ENCODE measurements at places on chromosomes 1 and 21.

DNA sequence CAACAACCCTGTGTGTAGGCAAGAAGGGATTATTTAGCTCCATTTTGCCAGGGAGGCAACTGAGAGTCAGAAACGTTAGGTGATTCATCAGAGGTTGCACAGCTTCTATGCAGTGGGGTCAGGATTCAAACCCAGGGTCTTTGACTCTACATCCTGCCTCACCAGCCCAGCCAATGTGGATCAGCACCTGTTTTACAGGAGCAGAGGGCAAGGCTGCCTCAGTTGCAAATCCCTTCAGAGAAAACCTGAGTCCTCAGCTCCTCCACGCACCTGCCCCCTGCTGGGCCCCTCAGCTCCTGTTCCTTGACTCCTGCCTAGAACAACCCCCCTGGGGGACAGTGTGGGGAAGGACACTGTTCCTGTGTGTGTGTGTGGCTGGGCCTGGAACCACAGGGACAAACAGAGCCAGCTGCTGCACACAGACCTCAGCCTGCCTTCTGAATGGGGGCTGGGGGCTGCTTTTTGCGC is 61.6 kb downstream of the LRRN2 start:
- no peak for DNase-seq

GRCh38 chr1:55334160-55334559 is 119.0 kb upstream of the USP24 start:
- no peak for DNase-seq

- DNase-seq: no peak
Measured at GRCh38 chr1:228280106-228280901, 72.5 kb downstream of the OBSCN start.

DNA sequence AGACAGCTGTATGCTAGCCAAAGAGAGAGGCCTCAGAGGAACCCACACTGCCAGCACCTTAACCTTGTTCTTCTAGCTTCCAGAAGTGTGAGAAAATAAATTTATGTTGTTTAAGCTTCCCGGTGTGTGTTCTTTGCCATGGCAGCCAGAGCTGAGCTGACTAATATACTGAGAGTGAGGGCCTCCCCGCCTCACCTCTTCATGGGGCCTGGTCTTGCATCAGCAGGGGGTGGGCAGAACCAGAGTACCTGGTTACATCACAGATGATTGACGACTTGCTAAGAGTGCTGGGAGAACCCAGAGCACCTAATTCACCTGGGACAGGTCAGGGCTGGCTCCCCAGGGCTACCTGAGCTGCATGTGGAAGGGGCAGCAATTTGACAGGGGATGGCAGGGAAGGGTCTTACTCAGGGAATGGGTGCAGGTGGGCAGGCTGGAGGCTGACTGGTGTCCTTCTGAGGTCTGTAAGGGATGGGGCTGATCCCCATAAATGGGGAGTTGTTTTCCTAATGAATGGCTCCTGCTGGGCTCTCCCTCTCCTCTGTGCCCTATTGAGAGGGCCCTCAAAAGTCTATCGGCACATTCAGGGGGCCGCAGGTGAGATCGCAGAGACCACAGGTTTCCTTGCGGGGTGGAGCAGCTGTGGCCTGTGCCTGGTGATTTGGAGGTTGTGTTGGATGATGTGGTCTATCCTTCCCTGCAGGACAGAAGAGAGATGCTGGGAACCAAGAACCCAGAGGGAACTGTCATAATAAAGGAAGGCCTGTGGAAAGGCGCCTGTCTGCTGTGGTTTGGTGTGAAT is 60.6 kb upstream of the ETV3 start:
- no peak for DNase-seq

DNA sequence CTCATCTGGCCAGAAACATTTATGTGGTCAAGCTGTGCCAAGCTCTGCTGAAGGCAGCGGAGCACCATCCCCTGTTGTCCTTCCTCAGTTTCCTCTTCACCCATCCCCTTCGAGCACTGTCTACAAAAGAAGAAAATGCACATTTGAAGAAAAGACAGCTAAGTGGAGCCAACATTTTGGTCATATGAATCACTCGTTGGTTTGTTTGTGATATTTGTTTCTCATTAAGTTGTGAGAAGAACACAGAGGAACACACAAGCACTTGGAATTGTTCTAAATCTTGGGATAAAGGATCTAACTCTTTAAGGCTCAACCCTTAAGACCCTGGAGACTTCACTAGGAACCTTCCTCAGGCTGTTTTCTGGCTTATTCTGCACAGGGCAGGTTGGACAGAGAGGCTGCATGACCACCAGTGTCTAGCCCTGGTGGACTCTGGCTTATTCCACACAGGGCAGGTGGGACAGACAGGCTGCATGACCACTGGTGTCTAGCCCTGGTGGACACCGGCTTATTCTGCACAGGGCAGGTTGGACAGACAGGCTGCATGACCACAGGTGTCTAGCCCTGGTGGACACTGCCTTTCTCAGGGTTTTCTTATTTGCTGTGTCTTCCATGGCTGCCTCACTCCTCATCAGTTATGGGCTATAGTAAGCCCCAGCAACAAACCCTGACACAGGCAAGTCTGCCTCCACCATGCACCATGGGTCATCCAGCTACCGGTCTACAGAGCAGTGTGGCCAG is 35.3 kb upstream of the COL6A2 start:
- DNase-seq: no peak

- no peak for DNase-seq
Measured at GRCh38 chr1:163875200-163875926, 553.6 kb downstream of the NUF2 start.

DNA sequence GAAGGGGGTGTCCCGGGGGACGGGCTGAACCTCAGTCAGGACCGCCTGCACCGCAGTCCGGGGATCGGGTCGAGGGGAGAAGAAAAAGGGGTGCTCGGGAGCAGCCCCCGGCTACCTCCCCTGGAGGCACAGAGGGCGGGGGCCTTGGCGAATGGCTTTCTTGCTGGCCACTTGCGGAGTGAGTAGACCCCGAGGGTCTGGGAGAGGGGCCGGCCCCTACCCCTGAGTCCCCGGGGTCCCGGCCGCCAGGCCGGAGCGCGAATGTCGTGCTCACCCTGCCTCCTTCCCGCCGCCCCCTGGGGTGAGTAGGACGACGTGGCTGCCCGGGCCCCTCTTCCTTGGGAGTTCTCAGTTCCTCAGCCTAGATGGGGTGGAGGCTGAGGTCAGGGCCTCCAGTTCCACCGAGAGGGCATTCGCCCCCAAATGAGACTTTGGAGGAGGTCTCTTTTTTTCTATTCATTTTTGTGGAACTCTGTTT is 113.0 kb downstream of the OSBPL9 start:
- DNase-seq: peak; percentile 44

GRCh38 chr1:19272064-19272463 is 16.5 kb downstream of the AKR7A3 start:
- DNase-seq: no peak

DNA sequence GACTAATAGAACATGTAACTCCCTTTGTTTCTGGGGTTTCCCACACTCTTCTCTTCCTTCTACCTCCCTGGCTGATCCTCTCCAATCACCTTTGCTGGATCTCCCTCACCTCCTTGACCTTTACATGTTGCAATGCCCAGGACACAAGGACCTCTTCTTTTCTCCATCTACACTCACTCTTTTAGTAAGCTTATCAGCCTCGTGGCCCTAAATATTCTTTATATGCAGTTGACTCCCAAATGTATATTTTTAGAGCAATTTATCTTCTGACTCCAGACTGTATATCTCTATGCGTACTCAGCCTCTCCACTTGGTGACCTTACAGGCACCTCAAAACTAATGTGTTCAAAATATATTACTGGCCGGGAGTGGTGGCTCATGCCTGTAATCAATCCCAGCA is 18.4 kb upstream of the CLSPN start:
- DNase-seq: no peak

GRCh38 chr1:85372683-85373377 is 92.1 kb downstream of the DDAH1 start:
- DNase-seq: no peak

DNA sequence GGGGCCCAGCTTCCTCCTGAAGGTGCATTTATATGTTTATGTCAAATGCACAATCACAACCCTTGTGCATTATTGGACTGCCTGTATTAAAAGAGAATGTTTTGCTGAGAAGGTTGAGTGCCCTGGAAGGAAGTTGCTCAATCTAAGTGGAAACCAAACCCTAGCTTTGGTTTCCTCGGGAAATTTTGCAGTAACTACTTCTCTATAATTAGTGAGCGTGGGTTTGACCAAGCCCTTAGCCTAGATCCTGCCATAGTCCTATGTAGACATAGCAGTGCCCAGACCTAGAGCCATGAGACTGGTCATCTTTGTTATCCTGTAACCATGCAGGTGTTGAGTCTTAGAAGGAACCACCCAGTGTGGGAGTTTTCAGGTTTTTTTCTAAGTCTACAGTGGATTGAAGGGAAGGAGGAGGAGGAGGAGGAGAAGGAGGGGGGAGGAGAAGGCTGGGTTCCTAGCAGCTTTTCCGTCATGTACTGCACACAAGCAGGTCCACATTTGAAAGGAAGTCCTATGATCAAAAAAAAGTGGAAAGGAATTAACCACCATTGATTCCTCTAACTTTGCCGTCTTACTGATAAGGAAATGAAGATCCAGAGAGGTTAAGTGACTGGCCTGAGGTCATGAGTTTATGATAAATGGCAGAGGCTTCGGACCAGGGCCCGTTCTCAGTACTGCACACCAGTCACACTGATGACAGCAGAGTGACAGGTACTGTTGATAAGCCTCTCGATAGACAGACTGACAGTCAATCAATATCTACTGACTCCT is 72.2 kb upstream of the LYST start:
- DNase-seq: no peak

DNA sequence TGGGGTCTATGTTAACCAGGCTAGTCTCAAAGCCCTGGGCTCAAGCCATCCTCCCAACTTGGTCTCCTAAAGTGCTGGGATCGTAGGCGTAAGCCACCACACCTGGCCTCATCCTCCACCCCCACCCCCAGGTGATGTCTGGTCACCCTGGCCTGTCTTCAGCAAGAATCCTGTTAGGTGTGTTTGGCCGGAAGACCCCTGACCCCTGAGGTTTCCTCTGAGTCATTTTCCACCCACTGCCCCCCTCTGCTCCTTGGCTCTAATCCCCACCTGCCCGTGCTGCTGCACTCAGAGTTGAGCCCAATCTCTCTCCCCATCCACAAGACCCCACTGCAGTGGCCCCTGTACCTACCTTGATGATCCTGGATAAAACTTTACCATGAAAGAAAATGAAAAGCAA is 25.2 kb downstream of the SLC66A1 start:
- no peak for DNase-seq

- DNase-seq: no peak
Measured at GRCh38 chr1:28817133-28817532, 5.2 kb downstream of the OPRD1 start.

- DNase-seq: no peak
Measured at GRCh38 chr1:65703853-65704252, 88.8 kb upstream of the PDE4B start.

DNA sequence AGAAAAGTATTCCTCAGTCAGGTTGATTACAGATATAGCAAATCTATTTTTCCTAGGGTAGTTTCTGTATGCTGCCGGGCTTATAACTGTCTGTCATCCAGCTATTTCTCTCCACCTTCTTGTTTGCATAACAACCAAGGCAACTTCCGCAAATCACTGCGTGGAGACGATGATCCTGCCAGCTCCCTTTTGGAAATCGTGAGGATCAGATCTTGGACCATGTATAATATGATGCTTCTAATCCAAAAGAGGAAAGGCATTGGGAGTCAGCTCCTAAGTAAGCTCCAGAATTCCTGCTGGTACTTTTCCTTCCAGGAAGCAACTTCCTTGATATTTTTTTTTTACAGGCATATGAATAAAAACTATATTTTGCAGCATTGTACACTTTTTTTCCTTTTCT is 445 bp upstream of the RGS4 start:
- no peak for DNase-seq

DNA sequence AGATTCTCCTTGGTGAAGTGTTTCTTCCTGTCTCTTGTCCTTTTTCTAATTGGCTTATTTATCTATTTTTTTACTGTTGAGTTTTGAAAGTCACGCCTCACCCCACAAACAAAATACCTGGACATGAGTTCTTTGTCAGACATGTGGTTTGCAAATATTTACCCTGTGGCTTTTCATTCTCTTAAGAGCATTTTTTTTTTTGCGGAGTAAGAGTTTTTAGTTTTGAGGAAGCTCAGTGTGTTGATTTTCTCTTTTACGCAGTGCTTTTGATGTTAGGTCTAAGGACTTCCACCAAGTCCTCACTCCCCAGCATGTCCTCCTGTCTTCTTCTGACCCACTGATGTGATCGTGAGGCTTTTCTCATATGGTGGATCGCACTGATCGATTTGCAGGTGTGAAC is 7.6 kb downstream of the DFFB start:
- no peak for DNase-seq

- no peak for DNase-seq
Measured at GRCh38 chr1:59081795-59082194, 215.1 kb upstream of the FGGY start.

DNA sequence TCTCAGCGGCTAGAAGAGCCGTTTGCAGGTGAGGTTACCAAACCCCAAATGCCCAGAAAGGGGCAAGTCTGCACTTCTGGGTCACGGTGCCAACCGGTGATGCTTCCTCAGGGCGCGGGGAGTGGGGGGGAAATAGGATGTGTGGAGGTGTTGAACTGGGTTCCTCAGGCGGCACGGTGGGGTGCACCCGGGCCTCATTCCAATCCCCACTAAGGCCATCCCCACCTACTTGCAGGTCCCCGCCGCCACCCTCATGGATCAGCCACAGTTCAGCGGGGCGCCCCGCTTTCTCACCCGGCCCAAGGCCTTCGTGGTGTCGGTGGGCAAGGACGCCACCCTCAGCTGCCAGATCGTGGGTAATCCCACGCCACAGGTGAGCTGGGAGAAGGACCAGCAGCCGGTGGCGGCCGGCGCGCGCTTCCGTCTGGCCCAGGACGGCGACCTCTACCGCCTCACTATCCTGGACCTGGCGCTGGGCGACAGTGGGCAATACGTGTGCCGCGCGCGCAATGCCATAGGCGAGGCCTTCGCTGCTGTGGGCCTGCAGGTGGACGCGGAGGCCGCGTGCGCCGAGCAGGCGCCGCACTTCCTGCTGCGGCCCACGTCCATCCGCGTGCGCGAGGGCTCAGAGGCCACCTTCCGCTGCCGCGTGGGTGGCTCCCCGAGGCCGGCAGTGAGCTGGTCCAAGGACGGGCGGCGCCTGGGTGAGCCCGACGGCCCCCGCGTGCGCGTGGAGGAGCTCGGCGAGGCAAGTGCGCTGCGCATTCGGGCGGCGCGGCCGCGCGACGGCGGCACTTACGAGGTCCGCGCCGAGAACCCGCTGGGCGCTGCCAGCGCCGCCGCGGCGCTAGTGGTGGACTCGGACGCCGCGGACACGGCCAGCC is 3.9 kb downstream of the OBSCN start:
- DNase-seq: no peak

GRCh38 chr1:151806170-151806569 is 951 bp upstream of the LINGO4 start:
- DNase-seq: no peak

- no peak for DNase-seq
Measured at GRCh38 chr21:35509001-35509704, 460.1 kb upstream of the RUNX1 start.

- no peak for DNase-seq
Measured at GRCh38 chr1:241352401-241352800, 4.6 kb downstream of the RGS7 start.

- DNase-seq: no peak
Measured at GRCh38 chr1:185376288-185376687, 59.2 kb upstream of the IVNS1ABP start.

GRCh38 chr1:82391712-82392111 is 591.0 kb downstream of the ADGRL2 start:
- no peak for DNase-seq
